ENCODE measurements at places on chromosomes 4 and X.
A peak's percentile ranks its signal among the peaks of the same experiment; 100 is the strongest.

DNA sequence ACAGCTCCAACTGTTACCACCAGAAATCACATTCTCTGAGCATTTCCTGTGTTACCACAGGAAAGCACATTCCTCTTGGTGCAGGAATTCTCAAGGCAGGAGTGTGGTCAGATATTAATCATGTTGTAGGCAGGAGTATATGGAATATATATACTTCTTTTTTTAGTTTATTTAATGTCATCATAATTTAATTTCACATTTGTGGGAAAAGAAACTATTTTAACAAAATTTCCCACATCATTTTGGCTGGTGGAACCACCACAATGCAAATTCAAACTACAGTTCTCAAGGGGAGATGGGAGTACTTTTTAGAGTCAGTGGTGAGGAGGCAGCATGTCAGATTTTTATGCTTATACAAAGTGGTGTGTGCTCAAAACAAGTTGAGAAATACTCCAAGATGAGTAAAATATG is 139.0 kb downstream of the ATP10D start:
- peak; percentile 21 for DNase-seq

- DNase-seq, result no peak
These were observed 33.6 kb upstream of the HEPH start for GRCh38 chrX:66130469-66130868.

GRCh38 chr4:56976283-56976836 is 1.0 kb downstream of the NOA1 start:
- DNase-seq, result no peak

GRCh38 chrX:78375894-78376293 is 48.5 kb upstream of the CYSLTR1 start:
- no peak for DNase-seq

- no peak for DNase-seq
These were observed 1257.2 kb downstream of the ADGRL3 start for GRCh38 chr4:62457356-62457755.

GRCh38 chr4:78552389-78553042 is 946 bp downstream of the ANXA3 start:
- DNase-seq, result no peak

DNA sequence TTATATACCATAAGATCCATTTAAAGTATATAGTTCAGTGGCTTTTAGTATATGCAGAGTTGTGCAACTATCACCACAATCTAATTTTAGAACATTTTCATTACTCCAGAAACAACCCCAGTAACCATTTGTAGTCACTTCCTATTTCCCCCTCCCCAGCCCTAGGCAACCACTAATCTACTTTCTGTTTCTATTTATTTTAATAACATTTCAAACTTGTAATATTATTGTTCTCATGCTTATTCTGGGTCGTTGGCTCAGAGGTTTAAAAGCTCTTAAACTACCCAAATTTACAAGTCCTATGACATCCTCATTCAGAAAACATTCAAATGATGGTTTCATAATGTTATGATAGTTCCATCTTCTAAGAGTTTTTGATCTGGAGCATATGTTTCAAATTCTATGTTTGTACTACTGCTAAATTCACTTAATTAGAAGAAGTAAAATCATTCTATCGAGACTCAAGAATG is 18.4 kb downstream of the XIAP start:
- no peak for DNase-seq
